ENCODE measurements at places on chromosomes 16 and 17.

DNA sequence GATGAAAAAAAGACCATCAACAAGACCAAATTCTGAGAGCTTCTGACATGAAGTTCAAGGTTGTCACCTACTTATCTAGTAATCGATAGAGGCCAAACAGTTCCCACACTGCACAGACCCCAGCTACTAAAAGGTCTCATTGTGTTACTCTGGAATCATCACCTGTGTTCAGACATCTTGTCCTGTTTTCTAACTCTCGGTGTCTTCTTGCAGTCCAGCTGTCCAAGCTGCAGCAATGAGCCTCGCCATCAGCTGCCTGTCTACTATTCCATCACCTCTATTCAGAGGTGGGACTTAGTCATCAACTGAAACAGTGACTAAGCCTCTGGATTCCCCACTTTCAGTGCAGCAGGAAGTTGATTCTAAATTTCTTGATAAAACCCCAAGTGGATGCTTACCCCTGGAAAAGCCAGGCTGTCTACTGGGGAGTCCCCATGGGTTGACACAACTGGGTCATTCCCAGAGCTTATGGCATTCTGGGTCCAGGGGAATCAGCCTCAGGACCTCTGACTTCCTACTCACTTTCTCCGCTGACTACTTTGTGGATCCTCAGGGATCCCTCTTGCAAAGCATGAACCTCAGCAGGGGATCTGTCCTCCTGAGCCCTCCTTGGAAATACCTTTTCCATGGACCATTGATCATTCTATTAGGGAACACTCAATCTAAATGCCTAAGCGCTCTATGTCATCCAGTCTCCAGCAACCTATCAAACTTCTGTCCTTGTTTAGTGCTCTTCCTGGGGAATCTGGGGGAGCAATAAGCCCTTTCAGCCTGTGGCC is 46.5 kb downstream of the HNF1B start:
- DNase-seq: no peak

DNA sequence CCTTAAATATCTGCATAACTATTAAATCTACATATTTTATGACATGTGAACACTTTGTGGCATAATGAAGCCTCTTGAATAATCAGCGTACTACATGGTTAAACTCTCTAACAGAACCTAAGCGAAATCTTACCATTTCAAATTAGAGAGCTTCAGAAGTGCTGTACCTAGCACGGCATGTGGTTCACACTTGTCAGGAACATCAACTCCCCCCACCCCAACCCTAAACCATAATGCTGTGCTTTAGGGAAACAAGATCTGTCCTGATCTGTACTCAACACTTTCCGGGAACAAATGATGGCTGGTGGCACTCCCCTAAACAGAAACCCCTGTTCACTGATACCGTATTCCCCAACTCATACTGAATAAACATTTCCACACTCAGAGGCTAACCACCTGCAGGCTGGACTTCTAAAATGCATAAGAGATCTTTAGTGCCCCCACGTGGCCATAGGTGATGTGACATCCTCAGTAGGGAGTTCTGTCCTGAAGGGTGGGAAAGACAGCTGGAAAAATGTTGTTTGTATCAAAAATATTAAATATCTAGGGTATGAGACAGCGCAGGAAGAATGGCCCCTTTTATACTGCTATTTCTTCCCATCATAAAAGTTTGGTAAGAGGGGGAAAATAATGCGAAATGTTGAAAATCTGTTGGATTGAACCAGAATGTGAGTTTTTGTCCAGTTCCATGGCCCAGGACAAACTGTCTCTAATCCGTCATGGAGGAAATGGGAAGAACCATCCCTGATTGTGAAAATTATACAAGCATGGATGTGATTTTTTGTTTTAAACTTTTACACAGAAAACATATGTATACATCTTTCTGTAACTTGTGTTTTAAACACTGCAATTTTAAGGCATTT is 88.6 kb downstream of the USP31 start:
- DNase-seq: peak; percentile 91

- DNase-seq: no peak
These were observed 4.6 kb upstream of the CLDN9 start for GRCh38 chr16:3007957-3008689.

DNA sequence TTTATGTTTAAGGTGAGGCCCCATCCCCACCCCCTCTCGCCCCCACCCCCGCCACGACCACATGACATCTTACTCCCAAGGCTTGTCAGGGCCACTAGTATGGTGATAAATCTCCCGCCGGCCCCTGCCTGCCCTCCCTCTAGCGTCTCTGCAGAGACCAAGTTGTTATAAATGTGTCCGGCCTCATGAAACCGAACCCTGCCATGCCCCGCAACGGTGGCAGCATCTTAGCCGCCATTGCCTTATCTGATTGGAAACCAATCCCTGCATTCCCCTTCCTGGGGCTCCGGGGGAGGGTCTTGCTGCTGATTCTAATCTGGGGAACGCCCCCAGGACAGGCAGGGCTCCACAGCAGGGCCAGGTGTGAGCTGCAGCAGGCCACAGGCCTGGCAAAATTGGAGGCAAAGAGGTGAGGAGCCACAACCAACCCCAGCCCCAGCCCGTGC is 352.4 kb downstream of the C16orf95 start:
- no peak for DNase-seq

GRCh38 chr16:28029387-28030002 is 34.0 kb downstream of the GSG1L start:
- no peak for DNase-seq

DNA sequence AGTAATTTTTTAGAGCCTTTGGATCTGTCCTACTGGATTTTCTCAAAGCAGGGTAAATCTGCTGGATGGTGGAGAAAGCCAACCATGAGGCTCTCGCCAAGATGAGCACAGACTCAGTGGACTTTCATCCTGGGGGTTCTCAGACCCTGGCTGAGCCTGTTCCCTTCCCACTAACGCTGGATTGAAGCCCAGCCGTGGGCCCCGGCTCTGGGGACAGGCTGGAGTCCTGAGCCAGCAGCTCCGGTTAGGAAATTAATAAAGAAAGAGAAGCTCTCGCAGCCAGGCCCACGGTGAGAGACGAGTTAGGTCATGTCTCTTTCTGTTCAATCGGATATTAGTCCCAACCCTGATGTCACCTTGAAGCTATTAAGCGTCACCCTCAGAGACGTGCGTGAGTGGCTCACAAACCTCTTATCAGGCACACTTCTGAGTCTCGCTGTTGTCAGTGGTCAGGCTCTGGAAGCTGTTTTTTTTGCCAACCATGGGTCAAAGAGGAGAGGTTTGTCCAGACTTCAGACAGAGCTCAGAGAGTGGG is 27.1 kb downstream of the MEOX1 start:
- DNase-seq: peak; percentile 35

GRCh38 chr16:59611556-59611955 is 877.4 kb upstream of the GOT2 start:
- no peak for DNase-seq

DNA sequence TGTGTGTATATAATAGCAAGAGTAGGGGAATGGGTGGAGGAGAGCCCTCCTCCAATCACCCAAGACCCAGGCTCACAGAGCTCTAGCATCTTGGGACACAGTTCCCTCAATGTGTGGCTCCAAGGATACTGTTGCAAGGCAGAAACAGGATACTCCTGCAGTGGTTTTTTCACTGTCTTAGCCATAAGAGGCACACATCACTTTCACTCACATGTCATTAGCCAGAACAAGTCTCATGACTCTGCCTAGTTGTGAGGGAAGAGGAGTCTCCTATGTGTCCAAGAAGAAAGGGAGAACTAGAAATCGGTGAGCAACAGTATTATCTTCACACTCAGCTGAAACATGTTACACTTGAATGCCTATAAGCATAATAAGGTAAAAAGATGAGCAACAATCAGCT is 11.1 kb upstream of the NUDT7 start:
- no peak for DNase-seq

GRCh38 chr17:80940171-80941123 is 51.2 kb upstream of the CHMP6 start:
- DNase-seq: no peak
